ENCODE measurements at places on chromosomes 2 and 18.
A peak's percentile ranks its signal among the peaks of the same experiment; 100 is the strongest.

GRCh38 chr2:239729151-239729550 is 296.0 kb downstream of the NDUFA10 start:
- no peak for DNase-seq

DNA sequence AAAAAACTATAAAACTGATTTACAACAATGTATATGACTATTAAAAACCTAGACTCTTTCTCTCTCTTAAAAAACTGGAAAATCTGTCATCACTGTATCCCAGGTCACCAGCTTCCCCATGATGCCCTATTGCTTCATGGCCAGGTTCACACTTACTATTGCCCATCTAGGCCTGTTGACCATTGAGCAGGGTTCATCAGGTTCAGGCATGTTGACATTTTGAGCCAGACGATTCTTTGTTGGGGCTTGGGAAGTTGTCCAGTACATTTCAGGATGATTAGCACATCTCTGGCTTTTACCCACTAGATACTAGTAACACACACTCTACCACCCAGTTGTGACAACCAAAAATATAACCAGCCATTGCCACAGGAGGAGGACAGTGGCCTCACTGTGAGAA is 26.9 kb upstream of the RAB27B start:
- no peak for DNase-seq

DNA sequence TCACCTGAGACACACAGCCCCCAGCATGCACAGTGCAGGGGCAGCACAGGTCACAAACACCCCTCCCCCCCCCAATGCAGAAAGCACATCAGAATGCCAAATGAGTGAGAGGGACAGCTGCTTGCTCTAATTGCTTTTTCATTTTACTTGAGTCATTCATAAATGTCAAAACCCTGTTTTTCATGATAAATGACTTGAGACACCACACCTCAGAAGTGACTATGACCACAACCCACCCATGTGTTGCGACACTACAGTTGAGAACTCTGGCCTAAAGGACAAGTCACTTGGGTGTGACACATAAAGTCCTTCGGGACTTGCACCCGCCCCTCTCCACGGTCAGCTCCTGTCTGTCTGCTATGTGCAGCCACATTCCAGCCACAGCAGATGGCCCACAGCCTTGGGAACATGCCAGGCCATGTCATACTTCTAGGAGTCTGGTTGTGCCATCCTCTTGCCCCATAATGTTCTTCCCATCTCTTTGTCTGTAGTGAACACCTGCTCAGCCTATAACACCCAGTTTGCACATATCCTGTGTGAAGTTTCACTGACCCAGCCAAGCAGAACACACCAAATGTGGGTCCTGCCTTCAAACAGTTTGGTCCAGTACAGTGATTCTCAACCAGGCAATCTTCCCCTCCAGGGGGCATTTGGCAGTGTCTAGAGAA is 30.2 kb upstream of the RIOK3 start:
- peak; percentile 64 for DNase-seq

DNA sequence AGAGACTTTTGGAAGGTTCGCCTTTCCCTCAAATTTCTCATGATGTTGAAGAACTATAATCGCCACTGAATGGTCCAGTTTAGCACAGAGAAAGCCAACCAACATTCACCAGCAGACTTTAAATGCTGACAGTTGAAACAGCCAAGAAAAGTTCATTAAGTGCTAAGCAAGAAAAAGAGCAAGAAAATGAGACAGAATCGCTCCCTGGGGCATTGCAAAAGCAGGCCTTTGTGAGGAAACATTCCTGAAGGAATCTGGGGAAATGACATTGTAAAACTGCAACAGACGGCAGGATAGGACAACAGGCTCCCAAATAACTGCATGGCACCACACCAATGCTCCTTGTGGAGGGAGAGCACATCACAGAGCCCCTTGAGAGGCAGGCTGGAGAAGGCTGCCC is 269.3 kb upstream of the ID2 start:
- DNase-seq, result no peak

GRCh38 chr18:58552057-58552461 is 76.8 kb downstream of the ALPK2 start:
- DNase-seq, result no peak

- DNase-seq, result no peak
Measured at GRCh38 chr2:97924194-97924593, 71.6 kb downstream of the TMEM131 start.

DNA sequence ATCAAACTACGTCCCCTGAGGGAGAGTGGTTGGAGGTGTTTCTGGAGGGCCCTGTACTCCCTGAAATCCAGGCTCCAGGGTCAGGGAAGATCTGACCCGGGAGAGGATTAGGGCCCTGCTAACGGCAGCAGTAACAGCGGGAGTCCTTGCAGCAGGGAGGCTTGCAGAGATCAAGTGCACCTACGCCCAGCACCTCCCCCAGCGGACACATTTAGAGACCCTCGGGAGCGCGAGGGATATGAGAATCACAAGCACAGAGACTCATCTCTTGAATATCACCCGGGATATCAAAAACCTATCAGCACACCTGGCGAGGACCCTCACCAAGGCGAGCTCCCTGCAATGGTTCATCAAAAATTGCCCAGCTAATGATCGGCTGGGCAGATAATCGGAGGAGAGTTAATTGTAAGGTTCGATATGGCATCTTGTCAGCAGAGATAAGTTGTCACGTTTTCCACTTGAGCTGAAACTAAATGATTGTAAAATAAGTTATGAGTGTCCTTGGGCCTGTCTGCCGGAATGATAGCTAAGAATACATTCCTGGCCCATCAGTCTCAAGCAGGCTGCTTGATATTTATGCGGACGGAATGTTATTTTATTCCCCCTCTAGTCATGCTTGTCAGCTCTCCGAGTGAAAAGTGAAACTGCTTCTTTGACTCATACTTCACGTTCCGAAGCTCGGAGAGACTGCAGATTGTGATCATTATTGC is 209.8 kb downstream of the GBX2 start:
- DNase-seq, result no peak

GRCh38 chr18:52897611-52898484 is 557.9 kb downstream of the DCC start:
- DNase-seq, result no peak

Measured in KBM-7 (cell line).